ENCODE measurements at places on chromosomes 3 and 15.

DNA sequence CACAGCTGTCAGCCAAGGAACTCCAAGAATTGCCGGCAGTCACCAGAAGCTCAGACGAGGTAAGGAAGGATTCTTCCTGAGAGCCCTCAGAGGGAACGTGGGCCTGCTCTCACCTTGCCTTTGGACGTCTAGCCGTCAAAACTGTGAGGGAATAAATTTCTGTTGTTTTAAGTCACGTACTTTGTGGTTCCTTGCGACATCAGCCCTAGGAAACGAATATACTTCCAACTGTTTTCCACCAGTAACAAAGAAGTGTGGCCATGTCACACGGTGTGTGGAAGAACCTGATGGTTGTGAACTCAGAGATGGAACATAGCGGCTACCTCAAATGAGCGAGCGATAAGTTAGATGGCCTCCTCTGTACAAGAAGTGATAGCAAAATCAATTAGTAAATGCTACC is 41.0 kb upstream of the B3GNT5 start:
- no peak for DNase-seq

- no peak for DNase-seq
Observed at GRCh38 chr3:78830470-78830869, 937.3 kb downstream of the ROBO1 start.

DNA sequence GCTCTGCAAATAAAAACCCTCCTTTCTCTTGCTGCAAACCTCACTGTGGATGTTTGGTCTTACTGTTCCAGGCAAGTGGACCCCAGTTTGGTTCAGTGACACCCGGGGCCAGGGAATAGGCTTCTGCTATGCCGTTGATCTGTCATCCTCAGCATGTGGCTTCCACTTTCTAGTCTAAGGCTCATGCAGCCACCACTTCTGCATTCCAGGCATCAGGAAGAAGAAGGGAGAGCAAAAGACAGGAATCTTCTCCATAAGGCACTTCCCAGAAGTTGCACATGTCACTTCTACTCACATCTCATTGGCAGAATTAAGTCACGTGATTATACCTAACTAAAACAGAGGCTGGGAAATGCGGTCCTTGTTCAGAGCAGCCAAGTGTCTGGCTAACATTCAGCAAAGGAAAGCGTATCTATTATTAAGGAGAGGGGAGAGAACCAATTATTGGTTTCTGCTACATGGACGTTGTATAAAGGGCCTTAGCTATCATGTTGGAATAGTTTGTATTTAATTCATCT is 173.6 kb upstream of the PFN2 start:
- DNase-seq, result no peak

GRCh38 chr3:151283907-151284461 is 5.6 kb upstream of the P2RY14 start:
- DNase-seq, result peak; percentile 3

DNA sequence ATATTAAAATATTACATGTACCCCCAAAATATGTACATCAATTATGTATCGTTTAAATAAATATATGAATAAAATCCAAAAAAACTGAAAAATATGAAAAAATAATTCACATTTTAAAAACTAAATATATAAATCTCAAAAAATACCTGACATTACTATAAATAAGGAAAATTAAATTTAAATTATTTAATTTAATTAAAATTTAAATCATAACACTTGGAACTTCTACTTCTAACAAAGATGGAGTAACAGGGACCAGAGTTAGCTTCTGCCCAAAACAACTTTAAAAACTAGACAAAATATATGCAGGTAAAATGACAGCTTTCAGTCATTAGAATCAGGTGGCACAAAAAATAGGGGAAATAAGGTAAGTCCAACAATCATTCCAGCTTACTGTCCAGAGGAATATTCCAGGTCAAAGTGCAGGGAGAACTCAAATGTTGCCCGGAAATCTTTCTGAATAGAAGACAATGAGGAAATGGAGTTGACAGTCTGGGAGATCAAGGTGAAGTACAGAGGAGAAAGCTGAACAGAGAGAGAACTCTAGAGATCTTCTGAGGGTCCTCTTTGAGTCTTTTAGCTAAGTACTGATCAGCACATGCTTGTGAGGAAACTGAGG is 207.7 kb upstream of the ATP11B start:
- peak; percentile 30 for DNase-seq

DNA sequence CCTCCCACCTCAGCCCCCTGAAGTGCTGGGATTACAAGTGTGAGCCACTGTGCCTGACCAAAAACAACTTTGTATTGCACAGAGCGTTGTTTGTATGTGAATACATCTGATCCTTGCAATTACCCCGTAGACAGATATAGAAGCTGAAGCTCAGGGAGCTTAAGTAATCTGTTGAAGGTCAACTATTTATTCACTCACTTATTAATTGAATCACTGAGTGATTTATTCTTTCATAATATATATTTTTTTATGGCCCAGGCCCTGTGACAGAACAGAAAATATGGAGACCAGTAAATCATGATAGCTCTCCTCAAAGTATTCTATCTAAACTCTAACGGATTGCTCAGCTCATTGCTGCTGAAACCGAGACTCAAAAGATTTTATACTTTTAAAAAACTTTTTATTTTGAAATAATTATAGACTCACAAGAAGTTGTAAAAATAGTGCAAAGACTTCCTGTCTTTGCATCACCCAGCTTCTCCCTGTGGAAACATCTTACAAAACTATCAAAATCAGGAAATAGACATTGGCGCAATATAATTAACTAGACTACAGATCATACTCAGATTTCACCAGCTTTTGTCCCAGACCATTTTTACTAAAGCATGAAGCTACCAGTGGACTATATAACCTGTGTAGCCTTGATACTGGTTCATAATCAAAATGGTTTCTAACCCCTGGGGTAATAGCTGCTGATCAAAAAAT is 466.1 kb downstream of the PDCD6IP start:
- no peak for DNase-seq

DNA sequence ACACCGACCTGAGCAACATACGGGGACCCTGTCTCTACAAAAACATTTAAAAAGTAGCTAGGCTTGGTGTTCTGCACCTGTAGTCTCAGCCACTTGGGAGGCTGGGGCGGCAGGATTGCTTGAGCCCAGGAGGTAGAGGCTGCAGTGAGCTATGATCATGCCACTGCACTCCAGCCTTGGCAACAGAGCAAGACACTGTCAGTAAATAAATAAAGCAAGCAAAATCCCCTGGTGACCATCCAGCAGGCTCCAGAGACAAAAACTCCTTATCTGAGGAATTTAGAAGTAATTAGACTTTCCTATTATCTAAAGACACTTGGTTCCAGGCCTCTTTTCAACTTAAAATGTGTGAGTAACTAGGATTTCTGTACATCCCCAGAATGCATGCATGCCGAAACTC is 29.5 kb upstream of the ZNF774 start:
- no peak for DNase-seq

- DNase-seq, result peak; percentile 4
Observed at GRCh38 chr15:44782516-44782915, 46.2 kb downstream of the TRIM69 start.

DNA sequence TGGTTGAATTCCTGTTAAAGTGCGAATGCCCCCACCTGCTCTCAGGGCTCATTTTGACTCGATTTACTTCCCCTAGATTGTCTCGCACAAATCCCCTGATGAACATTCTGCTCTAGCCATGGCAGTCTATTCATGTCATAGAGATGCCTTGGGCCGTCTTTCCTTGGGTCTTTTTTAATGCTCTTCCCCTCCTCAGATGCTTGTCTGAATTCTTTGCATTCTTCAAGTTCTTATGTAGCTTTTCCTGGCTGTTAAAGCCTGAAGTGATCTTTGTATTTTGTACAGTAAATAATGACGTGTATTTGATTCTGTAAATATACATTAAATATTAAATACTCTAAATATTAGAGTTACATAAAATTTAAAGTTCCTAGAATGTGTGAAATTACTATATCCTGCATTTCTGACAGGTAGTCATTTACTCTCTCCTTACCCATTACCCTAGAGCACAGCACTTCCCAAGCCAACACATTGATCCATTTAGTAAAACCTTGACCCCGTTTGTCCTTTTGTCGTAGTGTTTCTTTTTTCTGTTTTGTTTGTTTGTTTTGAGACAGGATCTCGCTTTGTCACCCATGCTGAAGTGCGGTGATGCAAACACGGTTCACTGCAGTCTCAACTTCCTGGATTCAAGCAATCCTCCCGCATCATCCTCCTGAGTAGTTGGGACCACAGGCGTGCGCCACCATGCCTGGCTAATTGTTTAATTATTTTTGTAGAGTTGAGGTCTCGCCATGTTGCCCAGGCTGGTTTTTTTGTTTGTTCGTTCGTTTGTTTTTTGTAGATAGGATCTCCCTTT is 47.9 kb downstream of the YEATS2 start:
- peak; percentile 77 for DNase-seq

GRCh38 chr3:161264852-161265251 is 43.7 kb downstream of the NMD3 start:
- DNase-seq, result no peak

DNA sequence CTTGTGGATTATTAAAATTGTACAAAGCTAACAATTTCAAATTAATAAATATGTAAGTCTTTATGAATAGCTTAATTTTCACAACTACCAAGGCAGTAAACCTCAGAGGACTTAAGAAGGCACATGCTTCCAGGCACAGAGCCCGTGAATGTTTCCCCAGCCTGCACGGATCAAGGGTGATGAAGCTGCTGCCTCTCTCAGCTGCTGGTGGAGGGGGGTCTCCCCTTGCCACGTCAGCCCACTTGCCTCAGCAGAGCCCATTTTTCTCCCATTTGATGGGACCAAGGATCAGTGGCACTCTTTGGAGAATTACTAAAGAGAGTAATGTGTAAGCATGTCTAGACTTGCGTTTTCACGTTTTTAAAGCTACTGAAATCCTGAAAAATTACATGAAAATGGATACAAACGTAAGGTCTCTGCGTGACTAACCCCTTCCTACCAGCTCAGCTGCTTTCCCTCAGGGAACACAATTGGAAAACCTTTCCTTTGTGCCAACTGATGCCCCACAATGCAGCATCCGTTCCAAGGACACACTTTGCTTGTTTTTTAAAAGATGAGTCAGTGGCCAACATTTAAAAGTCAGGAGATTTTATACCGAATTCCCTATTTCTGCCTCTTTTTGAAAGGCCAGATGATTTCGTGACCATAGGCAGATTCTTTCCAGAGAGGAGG is 494.1 kb downstream of the GABRG3 start:
- no peak for DNase-seq

DNA sequence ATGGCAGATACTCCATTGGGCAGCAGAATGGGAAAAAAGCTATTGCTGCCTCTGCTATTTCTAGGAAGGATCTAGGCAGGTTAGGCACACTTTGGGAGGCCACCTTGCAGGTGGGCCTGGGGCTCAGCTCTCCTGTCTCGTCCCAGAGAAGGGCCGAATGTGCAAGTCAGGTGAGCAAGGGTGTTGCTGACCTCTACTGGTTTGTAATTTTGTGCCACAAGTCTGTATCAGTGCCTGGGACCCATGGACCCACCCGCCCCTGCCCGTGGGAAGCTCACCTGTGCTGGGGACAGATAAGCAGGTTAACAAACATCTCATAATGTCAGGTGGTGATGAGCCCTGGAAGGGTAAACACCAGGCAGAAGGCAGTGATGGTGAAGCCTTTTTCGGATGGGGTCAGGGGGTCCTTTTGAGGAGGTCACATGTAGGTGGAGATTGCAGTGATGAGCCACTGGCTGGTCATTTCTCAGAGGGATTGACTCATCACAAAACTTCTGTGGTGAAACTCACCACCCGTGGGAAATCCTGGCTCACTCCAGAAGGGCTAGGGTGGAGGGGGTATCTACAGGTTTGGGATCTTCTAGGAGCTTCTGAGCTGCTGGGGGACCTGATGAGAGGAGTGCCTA is 161.3 kb downstream of the KLF13 start:
- DNase-seq, result peak; percentile 5

GRCh38 chr3:157938154-157938779 is 168.0 kb downstream of the SHOX2 start:
- no peak for DNase-seq

- peak; percentile 94 for DNase-seq
Observed at GRCh38 chr3:189324538-189325138, 152.9 kb downstream of the TPRG1 start.

GRCh38 chr15:40100947-40101905 is 7.5 kb downstream of the BMF start:
- peak; percentile 48 for DNase-seq

DNA sequence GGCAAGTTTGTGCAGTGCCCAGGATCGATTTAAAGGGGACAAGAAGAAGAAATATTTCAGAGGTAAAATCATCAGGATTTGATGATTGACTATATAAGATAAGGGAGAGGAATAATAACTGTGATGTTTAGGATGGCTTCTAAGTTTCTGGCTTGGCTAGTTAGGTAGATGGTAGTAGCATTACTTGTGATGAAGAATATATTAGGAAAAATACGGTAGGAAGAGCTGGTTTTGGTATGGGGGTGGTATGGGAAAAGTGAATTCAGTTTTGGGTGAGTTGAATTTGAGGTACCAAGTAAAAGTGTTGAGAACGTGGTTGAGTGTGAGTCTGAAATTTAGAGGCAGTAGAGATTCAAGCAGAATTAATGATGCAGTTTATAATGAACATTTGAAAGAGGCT is 11.0 kb downstream of the CTDSPL2 start:
- no peak for DNase-seq

DNA sequence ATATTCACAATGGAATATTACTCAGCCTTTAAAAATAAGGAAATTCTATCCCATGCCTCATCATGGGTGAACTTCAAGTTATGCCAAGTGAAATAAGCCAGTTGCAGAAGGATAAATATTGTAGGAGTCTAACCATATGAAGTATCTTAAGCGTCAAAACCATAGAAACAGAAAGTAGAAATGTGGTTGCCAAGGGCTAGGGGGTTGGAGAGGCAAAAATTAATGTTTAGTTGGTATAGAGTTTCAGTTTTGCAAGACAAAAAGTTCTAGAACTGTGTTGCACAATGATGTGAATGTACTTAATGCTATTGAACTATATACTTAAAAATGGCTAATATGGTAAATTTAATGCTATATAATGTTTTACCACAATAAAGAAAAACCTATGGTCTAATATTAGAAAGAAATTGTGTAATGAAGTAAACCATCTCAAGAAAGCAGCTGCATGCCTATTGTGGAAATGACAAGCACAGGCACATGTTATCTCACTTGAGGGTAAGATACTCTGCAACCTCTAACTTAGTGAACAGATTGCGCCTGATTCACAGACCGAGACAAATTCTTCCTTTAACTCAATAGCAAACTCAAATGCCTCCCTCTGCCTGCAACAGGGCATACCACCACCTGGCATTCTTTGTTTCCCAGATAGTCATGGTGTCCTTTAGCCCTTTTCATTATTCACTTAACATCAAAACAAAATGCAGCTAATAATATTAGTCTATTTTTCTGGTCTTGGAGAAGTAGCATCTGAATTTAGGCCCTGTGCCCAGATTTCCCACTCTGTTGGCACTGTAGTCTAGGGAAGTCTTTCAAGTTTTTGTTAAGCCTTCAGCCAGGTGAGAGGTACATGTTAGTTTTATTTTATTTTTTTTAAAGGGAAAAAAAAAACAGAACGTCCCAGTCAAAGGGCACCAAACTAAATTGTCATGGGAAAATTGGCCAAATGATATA is 80.2 kb upstream of the ACP3 start:
- no peak for DNase-seq

GRCh38 chr3:46124216-46125177 is 83.6 kb downstream of the CCR1 start:
- DNase-seq, result no peak

- peak; percentile 68 for DNase-seq
Observed at GRCh38 chr3:196968233-196969133, at the start of gene PIGZ. Gene PIGZ (minus strand): TSS chr3:196968833. CDS start chr3:196952031, 16,802 bp downstream.

Data from DMS53 (cell line).